ENCODE measurements at places on chromosomes 1 and 21.

- no peak for DNase-seq
Observed at GRCh38 chr1:40625076-40625475, 40.4 kb downstream of the RIMS3 start.

- no peak for DNase-seq
Observed at GRCh38 chr1:19925342-19926070, 2.1 kb upstream of the PLA2G2E start.

DNA sequence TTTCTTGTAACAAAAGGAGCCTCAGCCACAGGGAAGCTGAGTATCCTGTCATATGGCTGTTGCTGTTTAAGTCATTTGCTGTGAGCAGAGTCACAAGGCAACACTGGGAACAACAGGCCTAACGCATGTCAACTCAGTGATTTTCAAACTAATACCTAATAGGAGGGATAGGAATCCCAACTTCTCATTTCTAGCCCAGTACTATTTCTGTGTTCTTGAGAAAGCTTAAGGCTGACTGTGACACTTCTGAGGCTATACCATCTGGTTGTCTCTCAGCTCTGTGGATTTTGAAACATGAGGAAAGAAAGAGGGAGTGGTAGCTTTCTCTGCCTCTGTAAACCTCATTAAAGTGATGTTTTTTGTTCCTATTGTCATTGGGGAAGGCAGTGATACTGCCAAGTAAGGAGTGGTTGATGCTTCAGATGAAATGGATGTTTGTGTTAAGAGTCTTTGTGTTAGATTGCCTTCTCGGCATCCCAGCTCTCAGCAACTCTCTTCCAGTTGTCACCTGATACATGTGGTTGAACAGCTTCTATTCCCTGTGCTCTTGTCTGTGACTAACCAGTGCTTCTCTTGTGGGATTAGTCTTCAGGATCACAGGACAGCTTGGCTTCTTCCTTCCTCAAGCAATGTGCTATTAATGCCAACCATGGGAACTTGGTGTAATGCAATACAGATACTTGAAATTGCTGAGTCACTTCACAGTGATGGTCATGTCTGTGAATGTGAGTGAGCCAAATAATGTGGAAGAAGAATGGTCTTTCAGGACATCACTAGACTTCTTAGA is 166.8 kb upstream of the IVNS1ABP start:
- peak; percentile 94 for DNase-seq

GRCh38 chr1:201309416-201309815 is 26.1 kb downstream of the PKP1 start:
- DNase-seq: no peak

- no peak for DNase-seq
Observed at GRCh38 chr1:174768516-174768915, 231.2 kb upstream of the CACYBP start.

DNA sequence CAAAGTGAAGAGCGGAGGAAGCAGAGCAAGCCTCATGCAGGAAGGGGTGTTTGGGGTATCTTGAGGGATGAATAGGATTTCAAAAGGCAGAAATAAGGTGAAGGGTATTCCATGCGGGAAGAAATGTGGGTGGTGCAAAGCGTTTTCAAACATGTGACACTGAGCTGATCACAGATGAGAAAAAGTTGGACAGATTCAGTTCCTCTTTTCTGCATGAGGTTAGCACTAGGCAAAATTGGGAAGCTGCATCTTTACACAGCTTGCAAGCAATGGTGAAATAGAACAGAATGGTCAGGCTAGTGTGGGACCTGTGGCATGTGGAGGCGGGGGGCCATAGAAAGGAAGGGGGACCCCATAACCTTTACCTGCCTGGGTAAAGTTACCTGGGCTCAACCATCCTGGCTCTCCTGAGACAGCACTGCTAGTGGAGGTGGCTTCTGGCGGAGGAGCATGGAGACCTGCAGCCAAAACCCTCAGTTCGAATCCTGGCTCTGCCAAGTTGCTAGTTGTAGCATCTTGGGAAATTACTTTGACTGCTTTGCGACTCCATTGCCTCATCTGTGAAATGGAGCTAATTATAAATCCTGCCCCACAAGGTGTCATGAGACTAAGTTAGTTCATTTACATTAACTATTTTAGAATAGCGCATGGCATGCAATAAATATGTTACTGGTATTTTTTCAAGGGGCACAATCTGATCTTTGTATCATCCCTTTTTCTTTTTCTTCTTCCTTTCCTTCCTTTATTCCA is 16.4 kb downstream of the KCNA10 start:
- DNase-seq: no peak

DNA sequence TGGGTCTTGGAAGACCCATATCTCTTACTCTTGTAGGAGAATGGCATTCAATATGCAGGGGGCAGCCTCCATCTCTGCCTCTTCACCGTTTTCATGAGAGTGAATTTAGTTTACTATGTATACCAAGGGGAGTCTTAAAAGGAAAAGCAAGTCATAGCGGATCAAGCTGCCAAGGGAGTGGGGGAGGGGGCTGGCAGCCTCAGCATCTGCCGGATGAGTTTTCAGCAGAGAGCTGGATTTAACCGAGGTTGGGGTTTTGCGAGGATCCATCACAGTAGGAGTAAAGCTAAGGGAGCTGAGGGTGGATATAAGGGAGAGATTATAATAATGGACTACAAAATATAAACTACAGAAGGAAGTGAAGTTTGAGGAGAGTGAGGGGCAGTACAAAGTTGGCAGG is 9.9 kb downstream of the CD160 start:
- peak; percentile 63 for DNase-seq

- peak; percentile 24 for DNase-seq
Observed at GRCh38 chr1:186302381-186302920, 72.6 kb downstream of the TPR start.

DNA sequence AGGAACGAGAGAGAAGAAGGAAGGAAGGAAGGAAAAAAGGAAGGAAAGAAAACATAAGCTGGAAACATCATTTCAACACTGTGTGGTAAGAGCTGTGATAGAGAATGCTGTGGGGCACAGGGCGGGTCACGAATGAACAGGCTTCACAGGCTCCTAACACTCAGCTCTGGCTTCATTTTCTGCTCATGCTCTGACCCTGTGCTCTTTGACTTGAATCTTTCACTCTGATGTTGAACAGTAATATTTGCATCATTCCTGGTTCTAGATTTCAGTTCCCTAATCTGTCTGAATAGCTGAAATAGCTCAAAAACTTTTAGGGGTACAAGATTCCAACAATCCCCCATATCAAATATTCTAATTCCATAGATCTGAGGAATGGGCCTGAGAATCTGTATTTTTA is 207.3 kb downstream of the LHX8 start:
- DNase-seq: no peak

DNA sequence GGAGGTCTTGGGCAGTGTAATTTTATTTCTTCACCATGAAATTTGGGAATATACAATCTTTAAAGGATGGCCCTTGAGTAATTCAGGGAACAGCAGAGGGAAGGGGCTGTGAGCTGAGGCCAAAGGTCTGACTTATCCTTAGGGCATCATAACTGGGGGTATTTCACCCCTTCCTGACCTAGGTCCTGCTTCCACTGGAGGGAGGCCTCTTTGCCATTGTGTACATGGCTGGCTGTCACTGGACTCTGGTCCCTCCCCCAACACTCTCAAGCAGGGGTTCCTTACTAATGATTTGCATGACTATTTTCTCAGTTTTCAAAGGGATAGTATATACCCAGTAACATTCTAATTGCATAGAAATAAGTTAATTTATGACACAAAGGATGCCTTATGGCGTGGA is 7.2 kb upstream of the PSRC1 start:
- no peak for DNase-seq

GRCh38 chr1:109482791-109483671 is 674 bp upstream of the ATXN7L2 start:
- DNase-seq: peak; percentile 4

- no peak for DNase-seq
Observed at GRCh38 chr1:106880226-106880625, 176.2 kb upstream of the PRMT6 start.

- DNase-seq: no peak
Observed at GRCh38 chr1:5836776-5837440, 155.3 kb downstream of the NPHP4 start.

- DNase-seq: no peak
Observed at GRCh38 chr21:42073145-42074099, 2.3 kb downstream of the UMODL1 start.

DNA sequence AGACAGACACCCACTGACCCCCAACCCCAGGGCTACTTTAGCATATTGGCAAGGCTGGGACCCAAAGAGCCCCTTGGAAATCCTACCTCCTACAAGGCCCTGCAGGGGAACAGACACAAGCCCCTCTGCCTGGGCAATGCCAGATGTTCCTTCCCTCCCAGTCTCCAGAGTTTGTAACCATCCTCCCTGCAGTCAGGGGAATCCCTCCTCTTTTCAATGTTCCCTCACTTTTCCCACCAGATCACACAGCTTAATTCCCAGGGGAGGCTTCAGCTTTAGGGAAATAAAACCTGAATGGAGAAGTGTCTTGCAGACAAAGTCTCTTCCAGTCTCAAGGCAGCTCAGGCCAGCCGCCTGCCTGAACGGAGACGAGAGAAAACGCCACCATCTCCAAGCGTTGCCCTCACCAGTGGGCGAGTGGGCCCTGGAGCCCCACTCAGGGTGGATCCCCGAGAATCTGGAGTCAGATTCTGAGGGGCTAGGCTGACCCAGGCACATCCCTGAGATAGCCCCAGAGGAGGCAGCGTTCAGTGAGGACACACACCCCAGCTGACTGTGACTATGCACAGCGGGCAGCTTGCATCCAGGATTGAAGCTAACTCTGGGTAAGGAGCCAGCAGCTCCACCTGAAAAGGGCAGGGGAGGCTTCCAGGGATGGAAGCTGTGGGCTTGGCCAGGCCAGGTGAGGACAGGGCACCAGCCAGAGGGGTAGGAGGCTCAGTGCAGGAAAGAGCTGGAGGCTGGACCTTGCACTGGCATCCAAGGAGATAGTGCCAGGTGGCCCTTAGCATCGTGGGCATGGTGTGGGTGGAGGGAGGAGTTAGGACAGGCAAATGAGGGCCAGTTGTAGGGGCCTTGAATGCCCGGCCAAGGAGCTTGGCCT is 44.0 kb upstream of the ZC3H12A start:
- DNase-seq: no peak

DNA sequence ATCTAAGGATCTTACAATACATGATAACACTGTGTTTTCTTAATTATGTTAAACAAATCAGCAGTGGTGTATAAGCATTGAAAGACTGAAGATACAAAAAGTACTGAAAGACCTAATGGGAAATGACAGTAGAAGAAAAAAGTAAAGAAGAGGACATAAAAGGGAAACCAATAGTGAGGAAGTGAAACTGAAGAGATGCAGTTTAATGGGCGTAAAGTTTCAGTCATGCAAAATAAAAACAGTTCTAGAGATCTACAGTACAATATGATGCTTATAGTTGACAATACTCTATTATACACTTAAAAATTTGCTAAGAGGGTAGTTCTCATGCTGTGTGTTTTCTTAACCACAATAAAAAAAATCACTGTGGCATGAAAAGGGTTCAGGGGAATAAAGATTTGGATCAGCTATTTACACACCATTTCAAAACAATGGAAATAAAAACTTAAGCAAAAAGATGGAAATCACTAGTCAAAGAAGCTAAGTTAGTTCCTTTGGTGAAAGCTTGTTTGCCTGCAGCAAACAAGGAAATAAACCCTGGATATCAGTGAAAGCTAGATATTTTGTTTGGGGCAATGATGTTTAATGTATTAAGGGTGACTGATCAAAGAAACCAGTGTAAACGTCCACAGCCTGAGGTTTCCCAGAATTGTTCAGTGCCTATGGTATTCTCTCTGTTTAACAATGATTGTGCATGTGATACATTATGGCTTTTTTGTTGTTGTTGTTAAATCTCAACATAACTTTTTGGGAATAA is 1160.8 kb upstream of the ADGRL2 start:
- DNase-seq: no peak

- DNase-seq: no peak
Observed at GRCh38 chr1:202615501-202616354, 94.5 kb downstream of the SYT2 start.

- peak; percentile 57 for DNase-seq
Observed at GRCh38 chr1:180530501-180530900, 28.1 kb upstream of the ACBD6 start.

DNA sequence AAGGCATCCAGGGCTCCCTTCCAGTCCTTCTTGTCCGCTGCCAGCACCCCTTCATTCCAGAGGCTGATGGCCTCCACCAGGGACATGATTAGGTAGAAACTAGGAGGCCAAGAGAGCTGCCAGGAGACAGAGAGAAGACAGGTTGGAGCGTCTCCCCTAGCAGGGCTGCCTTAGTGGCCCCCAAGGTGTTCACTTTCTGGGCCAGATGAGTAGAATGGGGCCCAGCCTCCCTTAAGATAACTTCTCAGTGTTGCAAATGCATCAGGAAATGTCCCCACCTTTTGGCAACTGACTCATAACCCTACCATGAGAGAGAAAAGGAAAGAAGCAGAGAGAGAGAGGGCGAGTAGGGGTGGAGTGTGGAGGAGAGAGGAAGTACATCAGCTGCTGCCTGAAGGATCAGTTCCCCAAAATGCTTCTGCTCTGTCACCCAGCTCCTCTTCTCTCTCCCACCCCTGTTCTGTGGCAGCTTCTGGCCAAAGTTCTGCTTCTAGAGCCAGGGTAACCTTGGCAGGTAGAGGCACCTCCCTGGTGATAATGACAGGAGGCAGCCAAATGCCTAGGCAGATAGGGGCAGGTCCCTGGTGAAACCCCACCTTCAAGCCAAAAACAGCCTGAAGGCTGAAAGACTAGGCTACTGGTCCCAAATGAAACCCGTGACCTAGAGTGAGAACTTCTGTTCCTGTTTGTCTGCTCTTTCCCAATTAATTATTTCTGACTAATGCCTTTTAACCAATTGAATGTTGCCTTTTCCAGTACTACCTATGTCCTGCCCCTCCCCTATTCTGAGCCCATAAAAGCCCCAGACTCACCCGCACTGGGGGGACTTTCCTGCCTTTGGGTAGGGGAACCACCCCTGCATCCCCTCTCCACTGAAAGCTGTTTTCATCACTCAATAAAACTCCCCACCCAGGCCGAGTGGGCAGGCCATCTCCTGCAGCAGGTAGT is at the start of gene NCF2:
Gene NCF2 (minus strand): TSS at position 216 of the 948 bp plus-strand sequence. CDS start 130 bp downstream, at position 86.
- DNase-seq: peak; percentile 29

DNA sequence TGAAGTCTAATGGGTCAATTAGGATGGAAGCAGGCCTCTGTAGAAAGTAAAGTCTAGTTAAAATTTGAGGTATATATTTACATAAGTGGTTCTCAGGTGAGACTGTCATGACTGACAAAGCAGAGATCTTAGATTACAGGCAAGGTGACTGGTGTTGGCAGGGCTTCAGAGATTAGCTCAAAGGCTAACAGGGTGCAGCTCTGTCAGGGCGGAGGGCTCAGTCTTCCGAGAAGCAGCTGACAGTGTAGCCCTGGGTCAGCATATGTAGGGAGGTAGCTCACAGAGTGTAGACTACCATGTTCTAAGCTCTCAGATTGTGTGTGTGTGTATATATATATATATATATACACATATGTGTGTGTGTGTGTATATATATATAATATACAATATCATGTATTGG is 54.7 kb downstream of the RBM11 start:
- DNase-seq: no peak

Data from fibroblast of mammary gland (primary cell).